MCF 10A (cell line): ENCODE measurements at places on chromosomes 6 and 20. TPM values are rescaled to one million over a fixed set of nuclear protein-coding genes. Genes with fewer than 3 reads are reported as not detected.

EPHA7 gene
- not detected in 2 replicates for total RNA-seq

MROH8 gene
- total RNA-seq, result 1.1 and 1.5 TPM in 2 replicates

SLC22A1 gene
- 0.86 and 1.4 TPM in 2 replicates for total RNA-seq

RSPO3 gene
- total RNA-seq, result not detected in 2 replicates

RAD21L1 gene
- total RNA-seq, result not detected in 2 replicates

GUCA1A gene
- total RNA-seq, result not detected in 2 replicates

NRN1 gene
- not detected in 2 replicates for total RNA-seq

SMIM26 gene
- total RNA-seq, result 106 and 127 TPM in 2 replicates

GMPR gene
- 1.9 and 3.0 TPM in 2 replicates for total RNA-seq

PPIL6 gene
- 3.9 and 6.5 TPM in 2 replicates for total RNA-seq

NKX2-2 gene
- total RNA-seq, result not detected in 2 replicates

PERP gene
- 103 and 120 TPM in 2 replicates for total RNA-seq

GPX5 gene
- not detected in 2 replicates for total RNA-seq

GDAP1L1 gene
- total RNA-seq, result 0.37 TPM in 1 of 2 replicates, not detected in the other

OLIG3 gene
- not detected in 2 replicates for total RNA-seq
